LoVo (cell line): ENCODE measurements at places on chromosomes 6 and 20.
A peak's percentile ranks its signal among the peaks of the same experiment; 100 is the strongest.

DNA sequence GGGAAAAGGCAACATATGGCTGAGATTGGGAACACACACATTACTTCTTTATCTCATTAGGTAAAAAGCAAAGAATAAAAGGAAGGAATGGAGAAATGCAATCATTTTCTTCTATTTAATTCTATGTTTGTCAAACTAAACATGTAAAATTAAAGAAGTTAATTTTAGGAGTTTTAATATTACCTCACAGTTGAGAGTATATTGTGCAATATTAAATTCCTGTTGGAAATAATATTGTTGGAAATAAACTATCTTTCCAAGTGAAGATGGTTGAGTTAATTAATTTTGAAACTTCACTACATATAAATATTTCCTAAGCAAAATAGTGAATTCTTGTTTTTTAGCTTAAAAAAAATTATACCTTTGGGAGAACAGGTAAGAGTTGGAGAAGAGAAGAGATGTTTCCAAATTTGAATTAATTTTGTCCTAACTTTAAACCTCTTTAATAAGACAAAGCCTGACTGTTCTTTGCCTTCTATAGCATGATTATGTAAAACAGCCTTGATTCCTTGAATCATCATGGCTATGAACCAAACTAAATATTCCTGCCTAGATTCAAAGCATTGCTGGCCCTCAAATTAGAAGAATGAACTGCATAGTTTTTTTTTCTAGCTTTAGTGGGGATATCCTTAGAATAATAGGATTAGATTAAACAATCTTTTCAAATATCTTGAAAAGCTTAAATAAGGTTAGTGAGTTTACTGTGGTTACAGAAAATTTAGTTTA, 1349.1 kb upstream of the ADGRB3 start:
- DNase-seq, result no peak

DNA sequence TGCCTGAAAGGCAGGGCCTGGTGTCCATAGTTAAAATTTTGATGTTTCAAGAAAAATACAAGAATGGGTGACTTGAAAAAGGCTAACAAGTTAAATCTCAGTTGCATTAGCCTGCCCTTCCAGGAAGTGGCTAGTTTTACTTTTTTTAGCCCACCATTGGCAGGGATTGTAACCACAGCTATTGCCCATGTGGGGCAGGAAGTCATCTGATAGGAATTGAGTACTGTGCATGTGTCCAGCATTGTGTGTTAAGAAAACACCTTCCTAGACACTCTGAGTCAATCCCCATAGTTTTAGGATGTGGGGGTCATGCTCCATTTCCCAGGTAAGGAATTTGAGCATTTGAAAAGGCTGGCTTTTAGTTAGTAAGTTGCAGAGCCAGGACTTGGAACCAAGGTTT, 26.9 kb downstream of the LYRM2 start:
- DNase-seq, result no peak

GRCh38 chr6:52207066-52207465, 20.9 kb downstream of the IL17A start:
- DNase-seq, result no peak

DNA sequence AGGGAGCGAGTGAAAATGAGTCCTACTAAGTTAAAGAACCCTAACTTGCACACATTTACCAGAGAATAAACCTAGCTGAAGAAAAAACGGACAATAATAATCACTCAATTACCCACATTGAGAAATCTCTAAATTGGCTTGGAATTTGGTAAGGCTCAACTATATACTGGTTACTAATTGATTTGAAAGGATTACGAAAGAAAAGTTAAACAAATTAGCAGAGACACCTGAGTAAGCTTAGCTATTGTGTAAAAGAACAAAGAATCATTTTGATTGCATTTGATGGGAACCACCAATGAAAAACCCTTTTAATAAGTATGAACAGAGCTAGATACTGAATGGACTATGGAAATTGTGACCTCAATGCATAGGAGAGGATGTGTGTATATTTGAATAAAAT, 118.6 kb upstream of the ADGRF1 start:
- no peak for DNase-seq

DNA sequence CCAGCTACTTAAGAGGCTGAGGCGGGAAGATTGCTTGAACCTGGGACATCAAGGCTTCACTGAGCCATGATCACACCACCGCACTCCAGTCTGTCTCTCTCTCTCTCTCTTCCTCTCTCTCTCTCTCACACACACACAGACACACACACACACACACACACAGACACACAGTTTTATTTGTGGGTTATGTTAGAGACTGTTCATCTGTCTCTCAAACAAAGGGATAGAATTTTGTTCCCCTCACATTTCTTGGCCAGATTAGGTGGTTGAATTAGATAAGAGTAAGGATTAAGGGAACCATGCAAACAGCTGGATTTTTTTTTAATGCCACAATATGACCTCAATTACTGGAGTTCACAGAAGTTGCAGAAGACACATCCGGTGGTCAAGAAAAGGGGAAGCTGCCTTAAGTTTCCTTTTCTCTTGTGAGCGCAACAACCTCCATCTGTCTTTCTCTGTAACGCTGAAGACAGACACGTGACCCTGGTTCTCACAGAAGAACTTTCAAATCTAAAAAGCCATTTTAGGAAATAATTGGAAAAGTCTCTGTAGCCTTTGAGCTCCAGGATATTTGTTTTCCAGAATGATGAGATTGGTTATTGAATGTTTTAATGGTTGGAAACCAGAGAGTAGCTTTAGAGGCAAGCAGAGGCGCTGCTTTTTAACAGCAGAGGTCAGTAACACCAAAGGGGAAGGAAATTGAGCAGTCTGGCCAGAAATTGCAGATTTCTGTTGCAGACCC, 32.9 kb upstream of the LGSN start:
- DNase-seq, result peak; percentile 9

DNA sequence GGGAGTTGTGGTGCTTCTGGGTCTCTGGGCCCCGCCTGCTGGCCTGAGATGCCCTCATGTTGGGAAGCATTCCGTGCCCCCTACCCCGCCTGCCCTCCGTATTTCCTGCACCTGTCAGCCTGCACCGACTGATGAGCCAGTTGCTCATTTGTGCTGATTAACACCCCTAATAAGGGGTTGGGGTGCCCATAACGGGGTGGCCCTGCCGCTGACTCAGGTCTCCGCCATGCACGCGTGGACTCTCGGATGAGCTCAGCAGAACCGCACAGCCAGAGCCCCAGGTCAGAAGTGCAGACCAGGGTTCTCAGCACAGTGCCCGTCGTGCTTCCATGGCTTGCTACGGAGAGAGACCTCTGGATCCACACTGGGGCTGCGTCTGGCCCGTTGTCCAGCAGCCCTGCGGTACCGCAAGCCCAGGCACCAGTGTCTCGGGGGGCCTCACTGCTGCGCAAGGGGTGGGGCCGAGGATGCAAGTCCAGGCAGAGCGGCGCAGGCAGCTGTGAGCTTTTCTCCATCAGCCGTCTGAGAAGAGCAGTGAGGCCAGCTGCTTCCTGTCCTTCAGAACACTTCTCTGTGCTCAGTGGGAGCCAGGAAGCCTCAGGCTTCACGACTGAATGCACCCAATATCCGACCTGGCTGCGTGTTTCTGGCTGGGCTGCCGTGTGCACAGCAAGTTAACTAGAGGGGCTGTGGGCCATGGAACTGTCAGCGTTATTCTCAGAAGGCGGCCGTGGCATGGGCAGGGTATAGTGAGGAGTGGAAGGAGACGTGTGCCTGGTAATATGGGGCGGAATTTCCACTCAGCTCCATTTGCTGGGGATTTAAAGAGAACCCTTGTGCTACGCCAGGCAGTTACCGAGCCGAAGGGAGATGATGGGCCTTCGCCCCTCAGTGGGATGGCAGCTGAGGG, 18.6 kb downstream of the MTG2 start:
- DNase-seq, result no peak

- peak; percentile 73 for DNase-seq
Measured at GRCh38 chr6:153312634-153313033, 181.6 kb upstream of the RGS17 start.

DNA sequence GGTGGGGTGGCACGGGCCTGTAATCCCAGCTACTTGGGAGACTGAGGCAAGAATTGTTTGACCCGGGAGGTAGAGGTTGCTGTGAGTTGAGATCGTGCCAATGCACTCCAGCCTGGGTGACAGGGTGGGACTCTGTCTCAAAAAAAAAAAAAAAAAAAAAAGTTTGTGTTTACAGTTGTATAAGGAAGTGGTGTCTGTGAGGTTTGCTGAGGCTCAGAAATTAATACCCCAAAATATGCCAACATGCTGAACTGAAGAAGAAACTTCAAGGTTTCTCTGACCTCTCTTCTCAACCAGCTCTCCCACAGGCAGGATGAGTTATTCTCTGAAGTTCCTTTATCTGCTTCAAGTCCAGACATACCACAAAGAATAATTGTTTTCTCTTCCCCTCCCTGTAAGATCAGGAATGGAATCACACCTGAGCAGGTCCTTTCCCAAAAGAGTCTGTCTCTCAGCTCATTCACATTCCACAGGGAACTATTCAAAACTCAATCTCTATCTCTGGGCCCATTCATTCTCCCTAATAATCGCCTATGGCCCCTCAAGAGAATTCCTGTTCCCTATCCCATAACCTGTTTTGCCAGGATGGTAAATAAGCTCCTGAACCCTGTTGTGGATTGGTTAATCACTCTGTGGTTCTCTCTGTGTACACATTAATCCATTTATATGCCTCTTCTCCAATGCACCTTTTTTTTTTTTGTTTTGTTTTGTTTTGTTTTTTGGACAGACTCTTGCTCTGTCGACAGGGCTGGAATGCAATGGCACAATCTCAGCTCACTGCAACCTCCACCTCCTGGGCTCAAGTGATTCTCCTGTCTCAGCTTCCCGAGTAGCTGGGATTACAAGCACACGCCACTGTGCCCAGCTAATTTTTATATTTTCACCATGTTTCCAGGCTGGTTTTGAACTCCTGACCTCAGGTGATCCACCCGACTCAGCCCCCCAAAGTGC, 17.4 kb upstream of the KIFC1 start:
- DNase-seq, result no peak

- DNase-seq, result no peak
Measured at GRCh38 chr6:62889240-62889639, 322.0 kb upstream of the FKBP1C start.

GRCh38 chr20:58610811-58611210, 40.3 kb upstream of the STX16 start:
- DNase-seq, result no peak
